ENCODE measurements at places on chromosomes 11 and 22.

DNA sequence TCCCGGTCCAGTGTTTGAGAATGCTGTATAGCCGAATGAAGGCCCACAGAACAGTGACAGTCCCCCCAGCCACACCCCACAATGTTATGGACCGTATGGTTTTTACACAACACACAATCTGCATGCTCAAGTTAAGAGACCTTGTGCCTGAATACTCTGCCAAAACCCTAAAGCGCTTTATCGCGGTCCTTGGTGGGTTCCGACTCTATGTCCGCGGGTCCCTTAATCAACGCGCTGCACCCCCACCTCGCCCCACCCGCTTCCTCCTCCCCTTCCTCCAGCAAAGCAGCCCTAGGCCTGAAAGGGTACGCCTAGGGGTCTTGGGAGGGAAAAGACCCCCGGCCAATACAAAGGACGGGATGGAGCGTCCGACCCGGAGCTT is 442 bp downstream of the COPB1 start:
- DNase-seq: peak; percentile 41

GRCh38 chr11:7561562-7561961 is 47.8 kb downstream of the PPFIBP2 start:
- DNase-seq: no peak

DNA sequence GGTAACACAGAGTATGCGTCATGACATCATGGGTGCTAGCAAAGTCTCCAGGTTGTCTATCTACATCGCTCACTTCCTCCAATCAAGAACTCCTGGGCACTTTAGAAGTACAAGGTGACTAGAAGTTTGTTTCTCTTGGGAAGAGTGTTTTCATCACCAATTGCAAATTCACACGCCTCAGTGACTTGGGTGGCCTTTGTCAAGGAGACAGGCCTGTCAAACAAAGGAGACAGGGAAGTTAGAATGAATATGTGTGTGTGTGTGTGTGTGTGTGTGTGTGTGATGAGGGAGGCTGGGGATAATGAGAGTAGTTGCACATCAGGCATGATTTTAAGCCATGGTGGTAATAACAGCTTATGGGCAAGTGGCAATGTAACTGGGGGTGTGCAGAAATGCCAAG is 953.2 kb downstream of the OPCML start:
- DNase-seq: no peak

GRCh38 chr11:123773959-123774358 is 19.6 kb upstream of the OR6X1 start:
- DNase-seq: no peak

DNA sequence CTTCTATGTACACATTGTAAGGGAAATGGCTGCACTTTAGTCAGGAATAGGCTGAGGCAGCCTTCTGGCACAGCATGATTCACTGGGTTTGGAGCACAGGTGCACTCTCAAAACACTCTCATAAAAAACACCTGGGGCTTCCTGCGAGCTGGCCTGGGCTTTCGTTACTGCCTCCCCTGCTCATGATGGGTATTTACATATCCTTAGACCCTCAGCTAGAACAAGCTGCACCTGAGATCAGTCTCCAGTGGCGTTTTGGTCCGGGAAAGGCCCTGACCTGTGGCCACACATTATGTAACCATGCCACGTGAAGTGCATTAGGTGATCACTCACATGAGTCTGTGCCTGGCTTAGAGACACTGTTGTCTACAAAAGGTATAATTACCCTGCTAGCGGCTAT is 321.7 kb downstream of the TMEM135 start:
- no peak for DNase-seq

- DNase-seq: no peak
These were observed 36.6 kb downstream of the ST3GAL4 start for GRCh38 chr11:126391970-126392632.

GRCh38 chr11:25970726-25971508 is 361.0 kb upstream of the ANO3 start:
- DNase-seq: no peak

Measured in stimulated activated naive CD4-positive, alpha-beta T cell treated with Interleukin-2 at 50 U/mL for 16 hours (primary cell).